ENCODE measurements at places on chromosomes 2 and 18.

GRCh38 chr2:20137131-20137571, 85.7 kb upstream of the LAPTM4A start:
- DNase-seq: no peak

DNA sequence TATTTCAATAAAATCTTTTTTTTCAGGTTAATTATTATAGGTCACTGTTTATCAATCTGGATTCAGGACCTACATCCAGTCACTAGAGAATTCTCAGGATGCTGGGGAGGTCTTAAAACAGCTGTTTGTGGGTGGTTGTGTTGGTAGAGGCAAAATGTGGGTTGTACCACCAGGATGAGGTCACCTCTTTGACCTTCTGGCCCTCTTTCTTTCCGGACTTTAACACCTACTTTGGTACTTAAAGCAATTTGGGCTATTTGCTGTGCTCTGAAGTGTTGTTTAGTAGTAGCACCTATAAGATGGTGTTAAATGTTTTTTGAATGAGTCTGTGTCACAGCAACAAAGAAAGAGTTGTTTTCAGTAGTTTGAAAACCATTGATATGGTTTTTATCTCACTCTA, 14.6 kb downstream of the EML4 start:
- DNase-seq: no peak

- no peak for DNase-seq
Measured at GRCh38 chr2:109472331-109472959, 141.3 kb downstream of the SEPTIN10 start.

GRCh38 chr2:10363861-10364610, 61.3 kb downstream of the HPCAL1 start:
- DNase-seq: no peak

- no peak for DNase-seq
Measured at GRCh38 chr2:40161986-40162385, 289.9 kb downstream of the SLC8A1 start.

DNA sequence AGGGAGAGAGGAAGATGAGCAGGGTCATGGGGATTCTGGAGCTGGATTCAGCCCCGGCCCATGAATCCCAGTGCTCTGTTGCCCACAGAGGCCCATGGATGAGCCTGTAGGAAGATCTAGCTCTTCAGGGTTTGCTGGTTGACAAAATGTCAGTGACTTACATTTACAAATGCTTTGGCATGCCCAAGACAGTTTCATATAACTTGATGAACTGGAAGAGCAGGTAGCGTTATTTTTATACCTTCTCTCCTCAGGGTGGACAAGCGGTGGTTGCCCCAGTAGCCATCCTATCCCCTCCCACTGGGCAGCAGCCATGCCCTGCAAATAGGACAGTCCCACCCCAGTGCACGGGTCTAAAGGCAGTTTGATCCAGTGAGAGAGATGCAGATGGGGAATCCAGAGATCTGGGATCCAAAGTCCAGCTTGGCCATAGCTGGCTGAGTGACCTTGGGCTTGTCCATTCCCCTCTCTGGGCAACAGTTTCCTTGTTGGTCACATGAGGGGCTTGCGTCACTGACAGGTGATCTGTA, 21.5 kb upstream of the KCNK3 start:
- DNase-seq: no peak

- no peak for DNase-seq
Measured at GRCh38 chr2:142944721-142945120, 67.3 kb downstream of the KYNU start.

GRCh38 chr2:171852366-171852888, 41.6 kb downstream of the SLC25A12 start:
- no peak for DNase-seq

GRCh38 chr2:85011098-85011497, 40.1 kb downstream of the KCMF1 start:
- DNase-seq: no peak

GRCh38 chr2:64749446-64749845, 95.7 kb upstream of the SERTAD2 start:
- no peak for DNase-seq

- no peak for DNase-seq
Measured at GRCh38 chr2:144115739-144116291, 404.1 kb downstream of the ZEB2 start.

GRCh38 chr18:32831781-32832180, 59.0 kb upstream of the KLHL14 start:
- peak; percentile 19 for DNase-seq

DNA sequence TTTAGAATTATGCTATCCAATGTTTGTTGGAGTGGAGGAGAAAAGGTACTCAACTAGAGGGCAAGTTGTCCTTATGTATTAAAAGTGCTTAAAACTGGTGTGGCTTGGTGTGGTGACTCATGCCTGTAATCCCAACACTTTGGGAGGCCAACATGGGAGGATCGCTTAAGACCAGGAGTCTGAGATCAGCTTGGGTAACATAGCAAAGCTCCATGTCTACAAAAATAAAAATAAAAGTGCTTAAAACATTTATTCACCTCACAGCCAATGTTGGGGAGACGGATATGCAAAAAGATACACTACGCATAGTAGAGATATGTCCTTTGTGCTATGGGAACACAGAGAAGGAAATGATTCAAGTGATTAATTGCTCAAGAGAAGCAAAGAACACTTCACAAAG, 19.3 kb upstream of the TNFAIP6 start:
- DNase-seq: no peak

DNA sequence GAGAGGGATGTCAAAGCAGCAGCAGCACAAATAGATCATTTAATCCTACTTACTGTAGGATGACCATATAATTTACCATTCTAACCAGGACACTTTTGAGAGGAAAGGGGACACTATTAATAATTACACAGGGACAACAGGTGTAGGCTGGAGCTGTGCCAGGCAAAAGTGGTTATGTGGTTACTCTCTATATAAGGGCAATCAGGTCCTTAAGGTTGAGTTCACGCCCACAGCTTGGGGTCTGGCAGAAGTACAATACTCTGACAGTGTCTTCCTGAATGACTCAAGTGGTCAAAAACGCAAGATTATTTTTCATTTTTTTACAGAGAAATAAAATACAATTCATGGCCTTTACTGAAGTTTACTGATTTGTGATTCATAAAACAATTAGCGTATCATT, 2.8 kb downstream of the PREPL start:
- DNase-seq: peak; percentile 58

DNA sequence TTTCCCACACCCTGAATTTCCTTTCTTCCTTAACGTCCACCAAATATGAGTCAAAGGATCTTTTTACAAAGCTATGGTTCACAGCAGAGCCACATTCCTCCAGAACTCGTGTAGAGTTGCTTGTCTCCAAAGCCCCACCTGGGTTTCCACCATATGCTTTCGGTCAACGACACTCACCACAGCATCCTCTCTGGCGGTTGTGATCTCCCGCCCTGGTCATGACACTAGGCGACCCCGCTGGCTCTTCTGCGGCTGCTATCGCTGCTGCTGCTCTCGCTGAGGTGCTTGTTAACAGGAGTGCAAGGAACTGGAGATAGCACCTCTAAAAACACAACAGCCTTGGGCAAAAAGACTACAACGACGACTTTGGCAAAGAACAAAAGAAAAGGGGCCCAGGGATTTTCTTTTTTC, 340 bp downstream of the SLC40A1 start:
- no peak for DNase-seq

DNA sequence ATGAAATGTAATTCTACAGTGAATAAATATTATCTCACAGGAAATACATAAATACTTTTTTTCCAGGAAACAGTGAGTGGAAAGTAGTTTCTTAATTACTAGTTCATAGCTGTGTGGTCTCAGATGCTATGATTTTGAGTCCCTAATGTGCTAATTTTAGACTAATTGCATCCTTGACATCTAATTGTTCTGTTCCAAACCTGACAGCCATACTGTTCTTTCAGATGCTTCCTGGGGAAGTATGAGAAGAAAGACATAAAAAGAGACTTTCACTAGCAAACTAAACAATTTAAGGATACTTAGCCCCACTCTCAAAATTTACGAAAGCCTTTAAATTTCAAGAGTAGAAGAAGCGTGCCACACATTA, 350.9 kb upstream of the CDH20 start:
- DNase-seq: no peak

- DNase-seq: no peak
Measured at GRCh38 chr2:151637271-151637781, 97.0 kb downstream of the NEB start.

- no peak for DNase-seq
Measured at GRCh38 chr2:54775710-54776109, 52.2 kb downstream of the EML6 start.

- DNase-seq: no peak
Measured at GRCh38 chr2:223214394-223215253, 162.6 kb downstream of the KCNE4 start.

GRCh38 chr2:100146657-100146960, 4.2 kb upstream of the AFF3 start:
- DNase-seq: no peak

- DNase-seq: no peak
Measured at GRCh38 chr2:98524168-98524567, 79.5 kb downstream of the INPP4A start.

- DNase-seq: no peak
Measured at GRCh38 chr2:167388497-167388896, 500.2 kb downstream of the XIRP2 start.

DNA sequence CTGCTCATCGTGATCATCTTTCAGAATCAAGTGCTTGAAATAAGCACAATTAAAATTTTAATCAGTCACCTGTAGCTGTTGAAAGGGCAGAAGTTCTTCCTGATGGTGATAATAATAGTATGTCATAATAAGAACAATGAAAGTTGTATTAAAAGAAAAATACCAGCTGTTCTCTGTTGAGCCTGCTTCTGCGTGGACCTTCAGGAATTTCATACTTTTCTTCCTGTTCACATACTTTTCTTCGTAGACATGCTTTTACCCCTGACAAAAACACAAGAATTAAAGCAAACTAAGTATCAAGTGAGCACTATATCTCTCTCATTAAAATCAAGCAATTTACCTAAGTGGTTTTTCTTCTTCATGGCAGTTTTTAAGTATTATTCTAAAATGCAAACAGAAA, 79.2 kb downstream of the BARD1 start:
- no peak for DNase-seq

DNA sequence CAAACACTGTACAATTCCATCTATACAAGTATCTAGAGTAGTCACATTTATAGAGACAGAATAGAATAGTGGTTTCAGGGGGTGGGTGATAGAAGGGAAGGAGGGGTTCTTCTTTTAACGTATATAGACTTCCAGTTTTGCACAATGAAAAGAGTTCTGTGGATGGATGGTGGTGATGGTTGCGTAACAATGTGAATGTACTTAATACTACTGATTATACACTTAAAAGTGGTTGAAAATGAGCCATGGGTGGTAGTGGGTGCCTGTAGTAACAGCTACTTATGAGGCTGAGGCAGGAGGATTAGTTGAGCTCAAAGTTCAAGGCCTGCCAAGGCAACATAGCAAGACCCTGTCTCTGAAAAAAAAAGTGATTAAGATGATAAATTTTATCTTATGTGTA, 85.8 kb downstream of the SETBP1 start:
- DNase-seq: no peak

- no peak for DNase-seq
Measured at GRCh38 chr2:10495988-10496313, 47.8 kb upstream of the ODC1 start.

DNA sequence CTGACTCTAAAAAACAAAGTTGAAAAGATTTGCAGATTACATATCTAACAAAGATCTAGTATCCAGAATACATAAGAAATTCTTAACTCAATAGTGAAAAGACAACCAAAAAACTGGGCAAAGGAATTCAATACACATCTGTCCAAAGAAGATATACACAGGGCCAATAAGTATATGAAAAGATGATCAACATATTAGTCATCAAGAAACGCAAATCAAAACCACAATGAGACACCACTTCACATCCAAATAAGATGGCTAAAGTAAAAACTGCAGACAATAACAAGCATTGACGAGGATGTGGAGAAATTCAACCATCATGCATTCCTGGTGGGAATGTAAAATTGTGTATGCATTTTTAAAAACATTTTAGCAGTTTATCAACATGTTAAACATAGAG, 256.0 kb downstream of the EIPR1 start:
- DNase-seq: no peak

GRCh38 chr2:138435701-138436100, 65.9 kb upstream of the SPOPL start:
- DNase-seq: no peak
